ENCODE measurements at places on chromosomes 12 and 14. TPM values are rescaled to one million over a fixed set of nuclear protein-coding genes. Genes with fewer than 3 reads are reported as not detected.

The UBC gene
- total RNA-seq, result 2,795 TPM

The VRTN gene
- not detected for total RNA-seq

The SOAT2 gene
- total RNA-seq, result 0.26 TPM

The UTP20 gene
- total RNA-seq, result 11.8 TPM

The FSCB gene
- not detected for total RNA-seq

The CLEC1A gene
- 0.37 TPM for total RNA-seq

The CMTM5 gene
- 0.40 TPM for total RNA-seq

The PMCH gene
- not detected for total RNA-seq

The DNAI7 gene
- total RNA-seq, result 0.37 TPM

The SPTB gene
- total RNA-seq, result under 0.01 TPM

The TAS2R10 gene
- total RNA-seq, result 0.87 TPM

The CFAP251 gene
- 8.7 TPM for total RNA-seq

The RAB21 gene
- total RNA-seq, result 44.0 TPM

The PLD4 gene
- total RNA-seq, result 0.13 TPM

The CAPRIN2 gene
- total RNA-seq, result 64.3 TPM

The PWP1 gene
- 102 TPM for total RNA-seq

The FOXN4 gene
- total RNA-seq, result not detected

The DLGAP5 gene
- 24.3 TPM for total RNA-seq

The ADAMTS20 gene
- total RNA-seq, result not detected

The JPH4 gene
- not detected for total RNA-seq
